ENCODE measurements at places on chromosomes 13 and 19.

DNA sequence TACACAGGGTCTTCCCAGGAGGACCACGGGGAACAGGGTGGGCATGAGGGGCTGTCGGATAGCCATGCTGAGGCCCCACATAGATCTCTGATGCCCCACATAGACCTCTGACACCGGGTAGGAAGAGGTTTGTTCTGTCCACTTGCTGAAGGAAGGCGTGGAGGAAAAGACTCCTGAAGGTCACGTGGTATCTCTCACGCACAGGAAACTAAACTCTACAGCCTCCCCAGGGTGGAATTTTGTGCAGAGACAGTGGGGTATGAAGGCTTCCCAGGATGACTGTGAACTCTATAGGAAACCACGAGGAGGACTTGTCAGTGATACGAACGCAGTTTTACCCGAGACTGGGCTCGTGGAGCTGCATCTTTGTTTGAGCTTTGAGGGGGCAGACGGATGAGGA is 2.8 kb downstream of the EVI5L start:
- no peak for DNase-seq

- no peak for DNase-seq
Measured at GRCh38 chr13:51241720-51242119, 19.5 kb downstream of the FAM124A start.

GRCh38 chr19:35908010-35908441 is at the start of gene TYROBP:
TSS of gene TYROBP (minus strand) at chr19:35908295. CDS start at chr19:35908228, 67 bp downstream.
- no peak for DNase-seq

DNA sequence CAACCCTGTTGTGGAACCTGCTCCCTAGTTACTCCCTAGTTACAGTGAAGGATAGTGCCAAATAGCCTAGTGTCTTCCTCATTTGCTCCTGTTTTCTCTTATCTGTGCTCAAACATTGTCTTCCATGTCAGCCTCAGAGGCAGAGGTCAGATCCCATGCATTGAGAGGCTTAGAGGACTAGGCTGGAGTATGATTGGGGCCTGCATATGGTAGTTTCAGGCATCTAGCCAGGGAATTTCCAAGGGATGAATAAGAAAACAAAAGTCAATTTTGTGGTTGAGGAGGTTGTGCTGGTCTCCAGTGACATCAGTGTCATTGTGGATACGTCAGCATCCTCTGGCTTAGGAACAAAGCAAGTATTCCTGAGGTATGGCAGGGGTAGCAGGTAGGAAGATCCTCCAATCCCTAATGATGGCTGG is 9.4 kb downstream of the ZNF546 start:
- no peak for DNase-seq

DNA sequence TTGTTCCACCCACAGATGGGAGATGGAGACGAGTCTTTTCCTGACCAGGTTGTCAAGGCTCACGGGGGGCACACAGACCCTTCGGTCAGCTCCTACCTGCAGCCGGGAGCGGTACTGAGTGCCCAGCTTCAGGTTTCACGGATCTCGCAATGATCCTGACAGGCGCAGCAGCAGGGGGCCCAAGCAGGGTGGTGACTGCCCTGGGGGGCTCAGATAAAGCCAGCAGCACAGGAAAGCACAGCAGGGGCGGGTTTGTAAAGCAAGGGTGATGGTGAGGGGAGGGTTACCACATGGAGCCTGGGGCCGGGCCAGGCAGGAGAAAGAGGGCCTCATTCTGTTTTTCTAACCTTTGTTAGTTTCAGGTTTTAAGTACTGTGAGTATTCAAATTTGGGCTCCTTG is 41.7 kb upstream of the ATP11A start:
- DNase-seq = no peak

DNA sequence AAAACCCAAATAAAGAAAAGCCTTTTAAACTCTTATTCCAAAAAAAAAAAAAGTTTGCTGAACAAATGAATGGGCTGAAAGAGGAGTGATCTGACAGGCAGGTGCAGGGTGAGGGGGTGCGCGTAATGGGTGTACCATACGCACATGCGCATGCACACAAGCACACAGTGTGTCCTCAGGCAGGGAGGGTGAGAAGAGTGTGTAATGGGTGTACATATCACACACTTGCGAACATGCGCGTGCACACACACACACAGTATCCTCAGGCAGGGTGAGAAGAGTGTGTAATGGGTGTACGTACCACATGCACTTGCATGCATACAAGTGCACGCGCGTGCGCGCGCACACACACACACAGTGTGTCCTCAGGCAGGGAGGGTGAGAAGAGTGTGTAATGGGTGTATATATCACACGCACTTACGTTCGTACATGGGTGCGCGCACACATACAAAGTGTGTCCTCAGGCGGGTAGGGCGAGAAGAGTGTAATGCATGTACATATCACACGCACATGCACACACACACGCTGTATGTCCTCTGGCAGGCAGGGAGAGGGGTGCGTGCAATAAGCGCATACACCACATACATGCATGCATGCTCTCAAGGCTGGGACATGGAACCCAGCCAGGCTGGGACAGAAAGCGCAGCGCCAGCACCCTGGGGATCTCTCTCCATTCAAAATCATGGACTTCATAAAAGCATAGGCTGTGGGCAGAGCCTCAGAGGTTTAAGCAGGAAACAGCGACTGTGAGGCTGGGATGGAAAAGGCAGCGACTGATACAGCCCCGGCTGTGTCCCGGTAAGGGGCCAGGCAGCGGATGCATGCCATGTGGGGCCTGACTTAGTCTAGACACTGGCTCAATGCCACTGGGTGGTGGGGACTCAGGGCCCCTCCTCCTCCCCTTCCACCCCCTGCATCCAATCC is 70.4 kb downstream of the CEBPG start:
- no peak for DNase-seq

- no peak for DNase-seq
Measured at GRCh38 chr13:21009036-21009435, 52.4 kb downstream of the LATS2 start.

- no peak for DNase-seq
Measured at GRCh38 chr13:36973621-36974295, 25.4 kb downstream of the ALG5 start.

- no peak for DNase-seq
Measured at GRCh38 chr13:50378509-50379044, 363.3 kb downstream of the KCNRG start.

DNA sequence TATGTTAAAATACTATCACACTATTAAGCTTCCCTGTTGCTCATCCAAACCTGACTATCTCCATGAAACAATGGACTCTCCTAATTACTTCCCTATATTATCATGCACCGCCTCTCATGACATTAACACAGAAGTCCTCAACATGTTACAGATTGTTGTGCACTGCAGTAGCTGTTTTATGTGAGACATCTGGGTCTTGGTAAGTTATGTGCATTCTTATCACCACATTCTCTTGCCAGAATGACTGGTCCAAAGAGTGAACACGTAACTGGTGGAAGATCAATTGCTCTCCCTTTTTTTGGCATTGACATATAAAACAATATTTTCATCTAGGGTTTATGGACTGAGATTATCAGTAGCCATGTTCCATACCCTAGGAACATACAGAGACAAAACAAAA is 59.4 kb downstream of the POSTN start:
- no peak for DNase-seq

GRCh38 chr13:111025310-111025709 is 89.8 kb upstream of the ARHGEF7 start:
- DNase-seq = no peak

- no peak for DNase-seq
Measured at GRCh38 chr19:8459095-8459494, 14.3 kb downstream of the HNRNPM start.

- DNase-seq = no peak
Measured at GRCh38 chr13:28494778-28495537, at the start of gene FLT1. TSS of gene FLT1 (minus strand) at chr13:28495128. CDS start at chr13:28494843, 285 bp downstream.
